ENCODE measurements at places on chromosomes 4 and X.

GRCh38 chr4:89294573-89295269 is 12.9 kb downstream of the GPRIN3 start:
- no peak for DNase-seq

- no peak for DNase-seq
These were observed 10.2 kb downstream of the SAP30 start for GRCh38 chr4:173380987-173381386.

- DNase-seq = no peak
These were observed 105.3 kb downstream of the ADAMTS3 start for GRCh38 chr4:72463724-72464123.

DNA sequence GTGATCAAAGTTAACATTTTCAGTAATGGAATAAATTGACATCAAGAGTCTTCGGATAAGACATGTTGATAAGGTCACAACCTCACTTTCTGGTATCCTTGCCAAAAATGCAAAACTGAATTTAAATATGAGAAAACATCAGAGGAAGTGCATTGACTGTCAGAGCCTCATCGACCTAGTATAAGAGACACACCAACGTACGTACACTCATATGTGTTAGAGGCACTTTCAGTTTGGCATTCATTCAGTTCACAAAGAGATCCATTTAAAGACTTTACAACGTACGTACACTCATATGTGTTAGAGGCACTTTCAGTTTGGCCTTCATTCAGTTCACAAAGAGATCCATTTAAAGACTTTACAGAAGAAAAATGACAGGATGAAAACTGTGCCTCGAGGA is 280.3 kb downstream of the INPP4B start:
- DNase-seq = no peak

DNA sequence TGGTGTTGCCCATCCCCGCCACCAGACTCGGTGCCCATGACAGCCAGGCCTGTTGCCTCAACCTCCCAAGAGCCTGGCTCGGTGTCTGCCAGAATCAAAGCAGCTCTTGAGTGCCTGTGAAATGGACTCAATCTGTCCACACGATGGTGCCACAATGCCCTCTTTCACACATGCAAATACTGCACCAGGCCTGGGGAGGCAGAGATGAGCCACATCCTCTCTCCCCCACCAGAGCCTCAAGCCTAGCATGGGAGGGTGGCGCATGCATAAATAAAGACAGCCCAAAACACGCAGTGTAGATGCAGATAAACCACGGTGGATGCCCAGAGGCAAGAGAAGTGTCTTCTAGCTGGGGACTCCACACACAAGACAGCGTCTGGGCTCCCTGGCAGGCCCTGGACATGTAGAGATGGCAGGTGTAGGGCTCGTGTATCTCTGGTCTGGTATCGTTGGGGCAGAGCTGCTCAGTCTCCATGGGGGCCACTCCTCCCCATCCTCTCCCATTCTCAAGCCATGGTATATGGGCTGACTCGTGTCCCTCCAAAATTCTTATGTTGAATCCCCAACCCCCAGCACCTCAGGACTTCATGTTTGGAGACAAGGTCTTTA is 65.6 kb downstream of the JAKMIP1 start:
- peak; percentile 26 for DNase-seq

DNA sequence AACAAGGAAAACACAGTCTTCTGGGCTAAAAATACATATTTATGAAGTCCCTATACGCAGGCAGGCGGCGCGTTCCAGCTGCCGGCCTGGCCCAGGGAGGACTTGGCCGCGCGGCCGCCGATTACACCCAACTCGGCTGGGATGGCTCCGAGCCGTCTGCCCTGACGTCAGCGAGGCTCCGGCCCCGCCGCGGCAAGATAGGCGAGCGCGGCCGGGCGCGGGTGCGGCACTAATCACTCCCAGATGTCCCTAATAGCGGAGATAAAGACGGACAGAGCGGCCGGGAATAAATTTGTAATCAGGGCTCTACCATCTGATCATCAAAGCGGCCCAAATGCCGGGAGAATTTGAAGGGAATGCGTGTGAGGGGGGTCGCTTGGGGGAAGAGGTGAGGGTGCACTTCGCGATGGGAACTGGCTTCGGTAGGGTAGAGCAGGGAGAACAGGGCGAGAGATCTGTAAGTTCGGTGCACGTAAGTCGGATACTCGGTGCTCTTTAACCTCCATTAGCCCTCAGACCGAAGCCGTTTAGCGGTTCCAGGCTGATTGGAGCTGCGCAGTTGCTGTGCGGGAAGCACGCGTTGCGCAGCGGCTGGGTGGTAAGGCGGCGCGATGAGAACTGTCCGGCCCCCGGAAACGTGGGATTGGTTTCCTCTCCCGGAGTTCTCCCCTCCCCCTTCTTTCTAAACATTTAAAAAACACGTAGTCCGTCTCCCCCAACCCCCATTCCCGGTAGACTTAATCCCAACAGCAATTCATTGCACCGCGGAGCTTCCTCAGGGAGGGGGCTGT is 7.7 kb downstream of the HAND2 start:
- no peak for DNase-seq
